ENCODE measurements at places on chromosomes 2 and 18.

DNA sequence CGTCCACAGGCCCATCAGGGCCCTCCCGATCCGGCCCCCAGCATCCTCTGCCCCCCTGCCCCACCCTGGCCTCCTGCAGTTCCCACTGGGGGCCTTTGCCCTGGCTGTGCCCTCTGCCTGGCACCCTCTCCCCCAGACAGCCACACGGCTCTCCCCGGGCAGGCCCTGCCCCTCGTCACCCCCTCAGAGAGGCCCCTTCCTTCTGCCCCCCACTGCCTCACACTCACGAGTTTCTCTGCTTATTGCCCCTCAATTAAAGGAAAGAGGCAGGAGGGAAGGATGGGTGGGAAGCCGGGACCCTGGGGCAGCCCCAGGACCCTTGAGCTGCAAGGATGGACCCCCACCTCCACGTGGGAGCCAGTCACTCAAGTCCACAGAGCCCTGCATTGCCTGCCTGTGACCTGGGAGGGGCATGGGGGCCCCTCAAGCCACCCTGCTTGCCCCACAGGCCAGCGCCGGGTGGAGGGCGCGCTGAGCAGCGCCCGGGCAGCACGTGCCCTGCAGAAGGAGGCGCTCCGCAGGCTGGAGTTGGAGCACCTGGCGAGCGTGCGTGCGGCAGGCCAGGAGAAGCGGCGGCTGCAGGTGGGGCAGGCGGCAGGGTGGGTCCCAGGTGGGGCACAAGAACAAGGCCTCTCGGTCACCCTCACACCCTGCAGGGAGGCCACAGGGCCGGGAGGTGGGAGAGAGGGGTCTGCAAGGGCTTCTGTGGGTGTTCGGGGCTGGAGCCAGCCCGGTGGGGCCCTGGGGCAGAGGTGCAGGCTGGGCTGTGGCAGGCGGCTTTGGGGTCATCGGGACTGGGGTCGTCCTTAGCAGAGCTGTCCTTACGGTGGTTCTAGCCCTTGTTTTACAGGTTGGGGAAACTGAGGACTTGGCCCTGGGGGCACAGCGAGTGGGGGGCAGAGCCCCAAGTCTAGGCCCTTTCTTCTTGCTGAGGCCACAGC, 30.5 kb upstream of the SNED1 start:
- no peak for DNase-seq

DNA sequence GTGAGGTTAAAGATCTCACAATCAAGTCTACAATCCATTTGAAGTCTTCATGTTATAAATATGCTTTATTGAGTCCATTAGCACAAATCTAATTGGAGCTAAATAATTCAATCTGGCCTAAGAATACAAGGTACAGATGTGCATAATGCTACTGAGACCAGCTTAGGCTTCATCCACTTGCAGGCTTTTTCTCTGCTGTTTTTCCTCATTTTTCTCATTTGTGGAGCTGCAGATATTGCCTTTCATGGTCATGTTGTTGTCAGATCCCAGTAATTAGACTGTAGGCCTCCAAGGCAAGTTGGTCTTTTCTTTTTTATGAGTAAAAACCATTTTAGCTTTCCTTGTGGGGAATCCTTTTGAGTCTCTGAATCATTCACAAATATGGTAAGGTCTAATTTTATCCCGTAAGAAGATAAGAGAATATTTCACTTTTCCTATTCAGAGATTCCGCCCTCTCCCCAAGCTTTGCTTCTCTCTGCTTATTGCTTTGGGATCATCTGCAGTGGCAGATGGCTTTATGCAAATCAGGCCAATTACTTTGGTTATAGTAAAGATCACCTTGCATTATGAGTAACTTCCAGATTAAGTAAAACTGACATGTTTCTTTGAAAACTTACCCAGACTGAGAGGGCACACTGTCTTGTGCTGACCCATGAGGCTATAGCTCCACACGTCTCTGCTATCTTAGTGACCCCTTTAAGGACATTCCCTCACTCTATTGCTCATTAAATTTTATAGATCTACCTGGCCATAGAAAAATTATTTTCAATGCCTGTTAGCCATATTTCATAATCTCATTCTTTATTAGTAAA, 80.9 kb downstream of the MGAT5 start:
- no peak for DNase-seq

DNA sequence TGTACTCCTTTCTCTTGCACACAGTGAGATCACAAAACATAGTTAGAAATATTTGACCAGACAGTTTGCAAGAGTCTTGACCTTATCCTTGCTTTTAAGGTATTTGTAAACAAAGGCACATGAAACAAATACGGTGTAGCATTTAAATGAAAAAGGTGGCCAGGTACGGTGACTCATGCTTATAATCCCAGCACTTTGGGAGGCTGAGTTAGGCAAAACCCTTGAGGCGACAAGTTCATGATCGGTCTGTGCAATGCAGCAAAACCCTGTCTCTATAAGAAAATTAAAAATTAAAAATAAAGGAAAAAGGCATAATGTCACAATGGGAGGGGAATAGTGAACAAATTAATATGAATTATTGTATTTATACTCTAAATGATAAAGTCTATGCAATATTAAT, 109.5 kb upstream of the PIK3C3 start:
- no peak for DNase-seq

- DNase-seq: no peak
These were observed 135.2 kb downstream of the PRPF40A start for GRCh38 chr2:152582081-152582480.

DNA sequence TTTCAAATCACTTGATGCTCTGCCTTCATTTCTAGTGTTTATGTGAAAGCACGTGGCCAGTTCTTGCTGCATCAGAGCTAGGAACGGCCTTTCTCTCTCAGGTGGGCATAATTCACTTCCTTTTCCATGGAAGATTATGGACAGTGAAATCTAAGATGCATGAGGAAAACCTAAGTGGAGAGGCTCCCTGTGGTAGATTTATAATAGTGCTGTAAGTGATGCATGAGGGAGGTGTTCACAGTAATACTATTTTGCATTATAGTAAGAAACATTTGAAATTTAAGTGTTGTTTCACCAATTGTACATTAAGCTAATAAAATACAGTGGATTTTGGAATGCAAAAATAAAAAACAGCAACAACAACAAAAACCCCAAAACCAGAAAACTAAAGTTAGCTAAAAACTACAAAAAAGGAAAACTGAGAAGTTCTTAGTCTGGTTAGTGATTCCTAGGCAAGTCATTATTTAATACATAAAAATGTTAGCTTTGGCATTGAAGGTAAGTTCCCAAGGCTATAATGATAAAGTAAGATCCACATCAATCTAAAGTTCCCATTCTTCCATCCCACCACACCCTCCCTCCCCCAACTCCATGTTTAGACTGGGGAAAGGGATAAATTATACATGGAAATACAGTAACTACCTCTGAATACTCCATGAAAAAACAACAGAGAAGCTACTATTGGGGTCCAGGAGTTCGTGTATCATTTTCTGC, 153.9 kb downstream of the NAPG start:
- no peak for DNase-seq

GRCh38 chr2:66547887-66548286, 113.0 kb downstream of the MEIS1 start:
- no peak for DNase-seq

- DNase-seq: no peak
These were observed 18.7 kb downstream of the ACSL3 start for GRCh38 chr2:222879604-222879933.

GRCh38 chr2:193966590-193966989, 1690.4 kb upstream of the SLC39A10 start:
- DNase-seq: no peak

GRCh38 chr2:224008702-224009261, 30.3 kb downstream of the SERPINE2 start:
- no peak for DNase-seq

- DNase-seq: no peak
These were observed 3.2 kb upstream of the TGOLN2 start for GRCh38 chr2:85330839-85331636.
